ENCODE measurements at places on chromosomes 2 and 18.

- DNase-seq = no peak
Observed at GRCh38 chr2:140621583-140622362, 1509.0 kb downstream of the LRP1B start.

DNA sequence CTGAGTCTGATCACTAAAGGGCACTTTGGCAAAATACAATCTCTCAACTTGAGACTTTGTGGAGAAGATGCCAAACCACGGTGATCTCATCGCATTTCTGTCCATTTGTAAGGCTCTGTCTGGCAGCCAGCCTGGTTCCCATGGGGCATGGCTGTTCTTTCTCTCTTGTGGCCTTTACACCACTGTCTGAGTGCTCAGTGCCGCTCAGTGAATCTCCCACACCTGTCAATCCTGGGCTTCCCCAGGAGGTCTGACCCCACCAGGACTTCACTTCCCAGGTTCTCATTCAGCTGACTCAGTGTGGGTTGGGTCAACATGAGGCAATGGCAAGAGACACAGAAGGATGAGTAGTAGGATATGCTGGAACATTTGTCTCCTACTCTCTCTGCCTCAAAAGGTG is 96.8 kb upstream of the TRIB2 start:
- no peak for DNase-seq

DNA sequence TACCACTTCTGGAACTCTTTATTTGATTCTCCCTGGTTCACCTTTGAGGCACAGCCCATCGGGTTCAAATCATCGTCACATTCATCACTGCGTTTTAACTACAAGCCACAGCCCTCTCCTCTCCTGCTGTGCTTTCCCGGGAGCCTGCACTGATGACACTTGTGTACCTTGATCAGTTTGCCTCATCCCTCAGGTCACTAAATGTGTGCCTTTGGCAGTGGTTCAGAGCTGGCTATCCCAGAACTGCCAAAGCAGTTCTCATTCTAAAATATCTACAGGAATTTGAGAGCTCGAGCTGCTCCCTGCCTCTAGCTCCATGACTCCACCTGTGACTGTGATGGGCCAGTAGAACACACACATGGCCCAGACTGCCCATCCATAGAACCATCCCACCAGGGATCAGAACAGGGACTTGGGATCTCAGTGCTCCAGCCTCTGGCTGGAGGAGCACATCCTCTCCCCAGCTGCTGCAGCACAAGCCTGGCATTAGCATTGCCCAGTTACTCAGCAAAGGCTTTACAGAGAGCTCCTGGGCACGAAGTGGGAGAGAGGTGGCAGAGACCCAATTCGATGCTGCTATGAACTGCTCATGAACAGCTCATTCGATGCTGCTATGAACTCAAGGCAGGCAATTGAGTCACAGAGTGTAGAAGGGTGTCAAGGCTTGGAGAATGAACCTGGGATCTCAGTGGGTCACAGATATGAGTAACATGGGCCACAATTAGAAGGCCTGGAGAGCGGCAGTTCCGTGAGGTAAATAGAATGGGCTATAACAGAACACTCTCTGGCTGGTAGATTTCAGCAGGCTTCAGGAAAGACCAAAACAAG is 41.9 kb downstream of the EVA1A start:
- DNase-seq = no peak

DNA sequence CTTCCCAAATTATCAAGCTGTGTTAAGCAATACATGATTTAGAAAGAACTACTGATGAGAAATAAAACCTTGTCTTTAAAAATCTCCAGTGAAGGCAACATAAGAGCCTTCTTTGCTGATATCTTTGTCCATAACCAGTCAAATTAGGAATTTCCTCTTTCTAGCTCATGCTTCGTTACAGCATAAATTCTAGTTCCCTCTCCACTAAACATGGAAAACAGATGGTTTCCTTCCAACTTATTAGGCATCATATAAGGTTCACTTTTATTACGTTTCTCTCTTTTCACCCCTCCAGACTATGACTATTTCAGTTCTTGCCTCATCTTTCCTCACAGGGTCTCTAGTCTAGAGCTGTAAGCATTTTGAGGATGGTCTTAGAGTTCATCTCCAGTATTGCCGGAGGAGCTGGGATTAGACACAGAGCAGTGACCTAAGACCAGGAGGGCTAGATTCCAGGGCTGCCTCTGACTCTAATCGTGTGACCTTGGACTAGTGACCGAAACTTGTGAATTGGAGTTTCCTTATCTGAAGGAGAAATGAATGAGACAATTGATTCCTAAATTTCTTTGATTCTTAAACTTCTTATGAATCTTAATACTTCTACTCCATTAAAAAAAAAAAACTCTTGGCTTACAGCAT is 195.5 kb upstream of the APCDD1 start:
- DNase-seq = no peak

GRCh38 chr18:49459404-49460171 is 857 bp downstream of the DYM start:
- no peak for DNase-seq

GRCh38 chr2:42340938-42341636 is 19.9 kb downstream of the COX7A2L start:
- DNase-seq = no peak

DNA sequence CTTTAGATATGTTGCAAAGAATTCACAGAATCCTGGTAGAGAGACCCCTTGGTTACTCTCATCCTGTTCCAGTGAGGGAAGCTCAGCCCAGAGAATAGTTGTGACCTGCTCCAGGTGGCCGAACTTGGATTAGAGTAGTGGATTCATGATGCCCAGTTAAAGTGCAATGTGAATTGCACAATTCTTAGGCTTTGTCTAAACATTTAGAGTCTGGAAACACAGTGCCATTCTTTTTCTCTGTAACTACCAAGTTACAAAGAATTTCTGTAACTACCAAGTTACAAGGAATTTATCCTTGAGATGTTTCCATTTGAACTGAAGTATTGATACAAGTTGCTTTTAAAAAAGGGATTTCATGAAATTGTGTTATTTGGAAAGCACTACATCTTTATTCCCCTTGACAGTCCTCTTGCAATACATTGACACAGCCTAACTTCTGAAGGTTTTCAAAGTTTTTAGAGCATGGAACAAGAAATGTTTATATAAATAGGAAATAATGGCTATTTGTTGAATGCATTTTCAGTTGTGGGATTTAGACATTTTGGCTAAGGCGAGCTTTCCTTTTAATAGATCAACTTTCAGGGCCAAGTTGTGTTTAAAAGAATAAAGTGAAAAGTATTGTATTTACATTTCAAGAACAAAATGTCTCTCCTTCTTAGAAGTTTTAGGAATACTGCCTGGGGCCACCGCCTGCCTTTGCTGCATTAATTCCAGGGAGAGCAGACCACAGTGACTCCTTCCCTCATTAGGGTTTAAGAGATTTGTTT is 315.0 kb downstream of the LPIN1 start:
- DNase-seq = no peak

DNA sequence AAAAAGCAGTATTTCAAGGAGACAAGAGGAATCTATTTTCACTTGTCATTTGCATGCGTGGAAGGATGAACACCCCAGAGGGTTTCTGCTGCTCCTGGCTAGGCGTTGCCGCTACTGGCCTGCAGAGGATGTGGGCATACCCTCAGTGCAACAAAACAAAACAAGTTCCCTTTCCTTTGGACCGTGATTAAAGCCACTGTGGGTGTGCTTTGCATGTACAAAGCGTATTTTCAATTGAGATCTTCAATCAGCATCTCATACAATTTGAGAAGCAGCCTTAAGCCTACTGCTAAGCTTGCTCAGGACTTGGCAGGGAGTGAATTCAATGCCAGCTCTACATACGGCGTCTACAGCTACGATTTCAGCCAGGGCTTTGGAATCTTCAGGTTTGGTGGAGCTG is 298.4 kb downstream of the LPIN1 start:
- DNase-seq = no peak

DNA sequence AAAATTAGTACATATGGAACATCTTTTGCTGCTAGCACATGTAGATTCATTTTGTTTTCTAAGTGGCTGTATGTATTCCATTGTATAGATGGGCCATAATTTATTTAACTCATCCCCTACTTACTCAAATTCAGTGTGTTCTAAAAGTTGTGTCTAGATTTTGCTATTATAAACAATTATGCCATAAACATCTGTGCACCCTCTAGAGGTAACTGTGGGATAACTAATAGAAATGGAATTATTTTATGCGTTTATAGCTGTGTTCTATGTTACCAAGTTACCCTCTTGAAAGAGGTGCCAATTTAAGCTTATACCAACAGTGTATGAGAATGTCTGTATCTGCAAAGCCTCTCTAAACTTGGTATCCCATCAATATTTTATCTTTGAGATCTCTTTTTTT is 100.4 kb downstream of the MMADHC start:
- no peak for DNase-seq

GRCh38 chr2:3604991-3605961 is 10.4 kb downstream of the COLEC11 start:
- DNase-seq = peak; percentile 50

DNA sequence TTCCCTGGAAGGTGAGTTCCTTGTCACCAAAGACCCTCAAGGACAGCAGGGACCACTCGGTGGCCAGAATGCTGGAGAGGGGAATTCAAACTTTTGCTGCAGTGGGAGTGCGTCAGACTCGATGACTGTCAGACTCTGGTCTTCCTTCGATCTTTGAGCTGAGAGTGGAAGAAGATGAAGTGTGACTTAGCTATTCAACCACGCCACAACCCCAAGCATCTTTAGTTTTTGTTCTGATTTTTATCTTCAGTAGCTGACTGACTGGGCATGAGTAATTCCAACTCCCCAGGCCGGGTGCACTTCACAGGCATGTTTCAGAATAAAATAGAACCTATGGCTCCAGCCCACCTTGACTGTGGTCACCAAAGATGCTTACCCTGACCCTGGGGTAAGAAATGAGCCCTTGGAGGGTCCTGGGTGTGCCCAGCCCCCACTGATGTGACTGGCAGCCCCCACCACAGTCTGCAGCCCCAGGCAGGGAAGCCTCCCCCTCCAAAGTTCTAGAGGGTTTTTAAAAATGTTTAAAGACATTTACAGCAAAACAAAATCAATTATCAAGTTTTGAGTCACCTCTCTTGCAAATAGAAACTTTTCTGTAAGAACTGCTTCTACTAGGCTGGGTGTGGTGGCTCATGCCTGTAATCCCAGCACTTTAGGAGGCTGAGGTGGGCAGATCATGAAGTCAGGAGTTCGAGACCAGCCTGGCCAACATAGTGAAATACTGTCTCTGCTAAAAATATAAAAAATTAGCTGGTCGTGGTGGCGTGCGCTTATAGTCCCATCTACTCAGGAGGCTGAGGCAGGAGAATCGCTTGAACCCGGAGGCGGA is 24.9 kb upstream of the YWHAQ start:
- no peak for DNase-seq

DNA sequence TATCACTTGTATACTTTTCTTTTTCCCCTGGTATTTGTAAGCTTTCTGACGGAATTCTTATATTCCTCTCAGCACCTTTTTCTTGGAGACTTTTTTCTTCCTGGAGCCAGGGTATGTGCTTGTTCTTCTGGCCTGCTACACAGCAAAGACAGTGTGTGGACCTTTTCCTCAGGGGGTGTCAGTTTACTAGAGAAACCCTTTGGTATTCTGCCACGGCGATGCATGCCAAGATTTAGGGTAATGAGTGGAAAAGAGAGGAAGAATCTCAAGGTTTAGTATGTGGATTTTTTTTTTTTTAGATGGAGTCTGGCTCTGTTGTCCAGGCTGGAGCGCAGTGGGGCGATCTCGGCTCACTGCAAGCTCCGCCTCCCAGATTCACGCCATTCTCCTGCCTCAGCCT is 152.2 kb downstream of the PHLPP1 start:
- DNase-seq = no peak

DNA sequence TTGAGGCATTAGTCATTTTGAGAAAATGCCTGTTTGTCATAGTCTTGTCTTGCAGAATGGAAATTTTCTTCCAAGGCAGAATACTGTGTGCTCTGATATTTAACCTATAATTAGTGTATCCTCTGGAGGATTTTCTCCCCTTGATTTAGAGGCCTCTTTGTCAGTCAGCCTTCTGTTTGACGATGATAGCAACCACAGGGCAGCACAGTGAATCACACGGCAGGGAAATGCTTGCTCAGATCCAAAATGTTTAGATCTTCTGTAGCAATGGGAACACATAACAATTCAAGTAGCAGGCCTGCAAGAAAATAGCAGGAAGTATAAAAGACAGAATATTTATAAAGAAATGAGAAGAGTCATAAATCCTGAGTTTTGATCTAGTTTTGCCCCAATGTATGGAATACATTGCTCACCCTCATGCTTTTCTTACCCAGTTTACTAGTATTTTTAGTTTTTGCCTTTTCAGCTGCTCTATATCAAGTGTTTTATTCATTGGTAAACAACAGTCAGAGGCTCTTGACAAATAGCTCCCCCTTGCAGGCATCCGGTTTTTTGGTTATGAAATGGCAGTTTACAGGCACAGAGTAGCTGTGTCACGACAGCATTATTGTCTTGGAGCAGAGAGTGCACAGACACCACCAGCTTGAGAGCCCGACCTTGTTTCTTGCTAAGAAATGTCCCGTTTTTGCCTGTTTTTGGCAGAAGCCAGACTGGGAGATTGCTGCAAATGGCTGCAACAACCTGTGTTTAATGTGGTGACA is 185.1 kb downstream of the MYO3B start:
- no peak for DNase-seq

DNA sequence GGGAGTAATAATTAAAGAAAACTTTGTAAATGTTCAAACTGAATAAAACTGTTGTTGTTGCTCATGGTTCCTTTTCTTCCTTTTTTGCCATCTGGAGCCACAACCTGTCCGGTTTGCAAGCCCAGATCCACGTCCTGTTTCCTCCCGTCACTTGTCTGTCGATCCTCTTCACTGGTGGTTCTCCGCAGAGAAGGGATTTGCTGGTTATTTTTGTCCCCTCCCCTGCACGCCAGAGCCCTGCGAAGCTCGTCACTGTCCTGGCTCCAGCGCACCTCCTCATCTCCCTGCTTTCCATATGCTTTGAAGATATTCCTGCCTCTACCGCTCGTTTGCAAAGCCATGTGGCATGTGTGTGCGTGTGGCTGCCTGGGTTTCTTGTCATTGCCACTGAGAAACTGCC is 461.4 kb downstream of the RNF144A start:
- DNase-seq = peak; percentile 61

DNA sequence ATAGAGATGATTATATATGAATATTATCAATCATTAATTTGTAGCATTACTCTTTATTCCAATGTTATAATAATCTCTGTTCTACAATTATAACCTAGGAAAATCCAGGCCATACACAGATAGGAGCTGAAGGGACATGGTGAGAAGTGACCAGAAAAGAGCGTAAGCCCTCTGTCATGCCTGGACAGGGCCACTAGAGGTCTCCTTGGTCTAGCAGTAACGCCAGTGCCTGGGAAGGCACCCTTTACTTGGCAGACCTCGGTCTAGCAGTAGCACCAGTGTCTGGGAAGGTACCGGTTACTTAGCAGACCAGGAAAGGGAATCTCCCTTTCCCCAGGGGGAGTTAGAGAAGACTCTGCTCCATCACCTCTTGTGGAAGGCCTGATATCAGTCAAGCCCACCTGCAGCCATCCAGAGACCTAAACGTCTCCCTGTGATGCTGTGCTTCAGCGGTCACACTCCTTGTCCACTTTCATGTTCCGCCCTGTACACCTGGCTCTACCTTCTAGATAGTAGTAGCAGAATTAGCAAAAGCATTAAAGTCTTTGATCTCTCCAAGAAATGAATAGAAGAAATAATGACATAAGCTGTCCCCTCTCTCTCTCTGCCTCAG is 447.5 kb upstream of the FSIP2 start:
- DNase-seq = no peak

Measured in NCI-H524 treated with DMSO at 0.1 percent for 48 hours (cell line).